ENCODE measurements at places on chromosomes 4 and X.

- DNase-seq = no peak
Measured at GRCh38 chr4:105709081-105709450, 482 bp downstream of the GSTCD start.

- peak; percentile 20 for DNase-seq
Measured at GRCh38 chrX:13487731-13488505, 81.5 kb upstream of the EGFL6 start.

DNA sequence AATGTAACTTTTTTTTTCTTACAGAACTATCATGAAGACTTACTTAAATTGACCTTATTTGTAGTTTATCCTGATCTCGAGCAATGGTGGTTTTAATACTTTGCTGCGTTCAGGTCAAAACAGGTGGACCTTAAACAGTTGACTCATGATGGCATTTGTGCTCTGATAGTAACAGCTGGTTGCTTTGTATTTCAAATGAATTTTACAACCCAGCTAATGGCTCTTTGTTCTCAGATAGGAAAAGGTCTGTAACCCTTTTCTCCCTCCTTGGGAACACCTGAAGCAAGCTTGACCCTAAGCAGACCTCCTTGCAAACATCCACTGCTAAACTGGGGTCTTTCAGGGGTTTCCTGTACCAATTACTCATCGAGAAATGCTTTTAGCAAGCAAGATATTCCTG, 79.2 kb downstream of the F11 start:
- no peak for DNase-seq

DNA sequence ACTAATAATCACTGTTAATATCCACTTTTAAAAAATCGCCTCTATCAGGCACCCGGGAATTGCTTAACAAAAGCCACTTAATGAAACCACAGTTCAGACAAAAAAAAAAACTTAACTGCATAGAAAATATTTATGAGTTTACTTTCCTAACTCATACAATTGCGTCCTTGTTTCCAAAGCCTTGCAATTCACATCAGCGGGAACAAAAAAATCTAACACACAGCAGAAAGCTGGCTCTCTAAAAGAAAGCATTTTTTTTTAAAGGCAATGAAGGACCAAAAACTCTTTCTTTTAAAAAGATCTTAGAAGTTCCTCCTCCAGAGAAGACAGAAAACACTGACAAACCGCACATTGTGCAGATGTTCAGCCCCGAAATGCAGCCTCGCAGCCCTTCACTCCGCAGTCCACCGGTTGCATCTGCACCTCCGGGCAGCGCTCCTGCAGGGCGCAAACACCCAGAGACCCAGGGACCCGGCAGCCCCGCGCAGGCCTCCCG, 812 bp downstream of the FAT1 start:
- DNase-seq = no peak

- DNase-seq = no peak
Measured at GRCh38 chr4:174579421-174579820, 57.1 kb upstream of the HPGD start.

Data from activated CD4-positive, alpha-beta T cell treated with anti-CD3 and anti-CD28 coated beads, Interleukin-2, amount 50 U/mL, for 48 hours (primary cell).